ENCODE measurements at places on chromosomes 16 and 17. TPM values are rescaled to one million over a fixed set of nuclear protein-coding genes. Genes with fewer than 3 reads are reported as not detected.

DNA sequence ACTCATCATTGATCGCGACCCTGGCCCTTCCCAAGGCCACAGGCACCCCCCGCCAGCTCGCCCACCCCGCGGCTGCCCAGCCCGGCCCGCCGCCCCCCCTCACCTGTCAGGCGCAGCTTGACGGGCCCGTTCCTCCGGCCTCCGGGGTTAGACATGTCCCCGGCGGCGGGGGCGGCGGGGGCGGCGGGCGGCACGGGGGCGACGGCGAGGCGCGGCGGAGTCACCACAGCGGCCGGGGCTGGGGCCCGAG, 456 bp downstream of the SMURF2 start:
- H3K4me1 ChIP-seq, result peaks cover 8% of the 10 kb centered on the region
- no peak for DNase-seq
- peak overlapping the region; percentile 79 for H3K4me3 ChIP-seq
- H3K36me3 ChIP-seq, result no peaks in the 10 kb centered on the region
- H3K27me3 ChIP-seq, result no peaks in the 10 kb centered on the region

GRCh38 chr17:59642565-59642964, 22.9 kb downstream of the CLTC start:
- no peaks in the 10 kb centered on the region for H3K27me3 ChIP-seq
- DNase-seq, result no peak
- H3K4me1 ChIP-seq, result peaks cover 80% of the 10 kb centered on the region
- no peak overlapping the region for H3K4me3 ChIP-seq

- H3K27ac ChIP-seq, result no peak overlapping the region
- no peak overlapping the region for H3K4me3 ChIP-seq
- H3K27me3 ChIP-seq, result no peaks in the 10 kb centered on the region
- H3K4me1 ChIP-seq, result no peaks in the 10 kb centered on the region
These were observed 180.0 kb downstream of the TOX3 start for GRCh38 chr16:52366983-52367382.

- no peaks in the 10 kb centered on the region for H3K27me3 ChIP-seq
- DNase-seq, result no peak
- no peak overlapping the region for H3K4me3 ChIP-seq
These were observed 513.6 kb upstream of the CDH8 start for GRCh38 chr16:62549875-62550274.

DNA sequence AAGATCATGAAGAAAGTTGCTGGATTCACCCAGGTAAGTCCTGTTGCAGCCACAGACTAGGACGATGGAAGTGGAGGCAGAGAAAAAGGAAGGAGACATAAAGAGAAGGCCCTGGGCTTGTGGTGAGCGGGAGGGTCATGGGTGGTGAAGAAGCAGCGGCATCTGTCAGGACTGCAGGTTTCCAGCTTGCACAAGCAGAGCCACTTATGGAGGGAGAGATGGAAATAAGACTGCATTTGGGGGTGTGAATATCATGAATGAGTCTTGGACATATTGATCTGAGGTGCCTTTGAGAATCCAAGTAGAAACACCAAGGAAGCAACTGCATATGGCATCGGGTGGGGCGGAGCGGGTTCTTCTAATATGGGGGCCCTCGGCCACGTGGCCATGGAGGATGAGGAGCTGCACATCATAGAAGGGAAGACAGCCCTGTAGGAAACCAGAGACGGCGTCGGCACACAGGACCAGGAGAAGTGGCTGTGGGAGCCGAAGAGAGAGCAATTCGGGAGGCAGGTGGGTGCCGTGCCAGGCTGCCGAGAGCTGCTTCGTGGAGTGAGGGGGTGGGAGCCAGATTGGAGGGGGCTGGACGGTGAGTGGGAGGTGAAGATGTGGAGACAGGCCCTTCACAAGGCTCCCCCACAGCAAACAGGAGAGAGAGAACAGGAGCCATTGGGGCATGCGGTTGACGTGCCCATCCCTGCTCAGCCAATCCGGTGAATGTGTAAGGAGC, 243.5 kb downstream of the GSG1L start:
- H3K27ac ChIP-seq, result no peak overlapping the region
- H3K36me3 ChIP-seq, result no peaks in the 10 kb centered on the region
- H3K4me1 ChIP-seq, result no peaks in the 10 kb centered on the region
- DNase-seq, result no peak

- H3K4me1 ChIP-seq, result no peaks in the 10 kb centered on the region
- H3K27ac ChIP-seq, result peak overlapping the region; percentile 82
- H3K27me3 ChIP-seq, result no peaks in the 10 kb centered on the region
- peak overlapping the region; percentile 63 for H3K4me3 ChIP-seq
- H3K36me3 ChIP-seq, result no peaks in the 10 kb centered on the region
These were observed 741 bp downstream of the CYB5B start for GRCh38 chr16:69424935-69425784.

- no peak overlapping the region for H3K4me3 ChIP-seq
- H3K36me3 ChIP-seq, result no peaks in the 10 kb centered on the region
- peaks cover 8% of the 10 kb centered on the region for H3K27me3 ChIP-seq
- no peak for DNase-seq
These were observed 20.2 kb upstream of the OR3A1 start for GRCh38 chr17:3318336-3318735.

DNA sequence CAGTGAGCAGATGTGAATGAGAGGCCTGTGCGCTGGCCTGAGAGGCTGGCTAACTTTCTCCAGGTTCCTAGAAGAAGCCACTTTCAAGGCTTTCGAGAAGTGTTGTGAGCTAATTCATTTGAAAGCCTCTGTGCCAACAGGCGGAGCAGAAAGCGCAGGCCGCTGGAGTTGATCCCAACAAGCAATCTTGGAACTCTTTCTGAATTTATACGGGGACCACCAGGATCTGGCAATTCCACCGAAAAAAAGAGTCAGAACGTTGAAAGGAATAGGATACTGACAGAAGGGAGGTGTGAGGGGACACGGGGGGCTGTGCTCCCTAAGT, 71.3 kb upstream of the METRNL start:
- H3K27ac ChIP-seq, result no peak overlapping the region
- peaks cover 20% of the 10 kb centered on the region for H3K36me3 ChIP-seq
- H3K4me1 ChIP-seq, result no peaks in the 10 kb centered on the region
- no peaks in the 10 kb centered on the region for H3K27me3 ChIP-seq
- H3K4me3 ChIP-seq, result no peak overlapping the region

- H3K36me3 ChIP-seq, result peaks cover 34% of the 10 kb centered on the region
- peak overlapping the region; percentile 88 for H3K4me3 ChIP-seq
These were observed 3.8 kb upstream of the TLCD2 start for GRCh38 chr17:1713878-1714426.

- no peak overlapping the region for H3K4me3 ChIP-seq
- DNase-seq, result no peak
- no peak overlapping the region for H3K27ac ChIP-seq
- peaks cover 23% of the 10 kb centered on the region for H3K4me1 ChIP-seq
- H3K36me3 ChIP-seq, result peaks cover 87% of the 10 kb centered on the region
These were observed 8.4 kb downstream of the FBRS start for GRCh38 chr16:30666681-30667080.

- no peak for DNase-seq
- H3K4me3 ChIP-seq, result peak overlapping the region; percentile 95
- H3K4me1 ChIP-seq, result peaks cover 22% of the 10 kb centered on the region
- H3K27me3 ChIP-seq, result no peaks in the 10 kb centered on the region
- no peaks in the 10 kb centered on the region for H3K36me3 ChIP-seq
These were observed 805 bp upstream of the TANC2 start for GRCh38 chr17:62965174-62965685.

DNA sequence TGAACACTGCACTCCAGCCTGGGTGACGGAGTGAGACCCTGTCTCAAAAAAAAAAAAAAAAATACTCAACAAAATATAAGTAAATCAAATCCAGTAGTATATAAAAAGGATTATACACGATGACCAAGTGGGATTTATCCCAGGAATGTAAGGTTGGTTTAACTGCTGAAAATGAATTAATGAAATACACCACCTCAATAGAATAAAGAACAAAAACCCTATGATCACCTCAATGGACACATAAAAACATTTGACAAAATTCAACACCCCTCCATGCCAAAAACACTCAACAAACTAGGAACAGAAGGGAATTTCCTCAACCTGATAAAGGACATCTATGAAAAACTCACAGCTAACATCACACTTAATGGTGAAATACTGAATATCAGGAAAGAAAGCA, 6.6 kb downstream of the MIS12 start:
- no peaks in the 10 kb centered on the region for H3K27me3 ChIP-seq
- no peak overlapping the region for H3K4me3 ChIP-seq
- no peaks in the 10 kb centered on the region for H3K4me1 ChIP-seq
- no peak overlapping the region for H3K27ac ChIP-seq
- DNase-seq, result no peak

DNA sequence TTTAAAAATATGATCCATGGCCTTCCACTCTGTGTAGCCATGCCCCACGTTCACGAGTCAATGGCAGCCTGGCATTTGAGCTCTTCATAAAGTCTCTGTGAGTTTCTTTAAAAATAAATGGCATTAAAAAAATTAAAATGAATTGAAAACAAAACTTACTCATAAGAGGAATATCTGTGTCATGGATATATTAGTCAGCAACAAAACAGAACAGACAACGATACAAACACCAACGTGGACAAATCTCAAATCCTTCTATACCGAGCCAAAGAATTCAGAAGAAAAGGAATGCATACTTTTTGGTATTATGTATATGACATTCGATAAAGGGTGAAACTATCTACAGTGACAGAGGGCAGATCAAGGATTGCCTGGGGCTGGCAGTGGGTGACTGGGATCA, 8.2 kb upstream of the CMIP start:
- H3K27ac ChIP-seq, result no peak overlapping the region
- DNase-seq, result no peak
- H3K4me3 ChIP-seq, result no peak overlapping the region
- no peaks in the 10 kb centered on the region for H3K36me3 ChIP-seq

DNA sequence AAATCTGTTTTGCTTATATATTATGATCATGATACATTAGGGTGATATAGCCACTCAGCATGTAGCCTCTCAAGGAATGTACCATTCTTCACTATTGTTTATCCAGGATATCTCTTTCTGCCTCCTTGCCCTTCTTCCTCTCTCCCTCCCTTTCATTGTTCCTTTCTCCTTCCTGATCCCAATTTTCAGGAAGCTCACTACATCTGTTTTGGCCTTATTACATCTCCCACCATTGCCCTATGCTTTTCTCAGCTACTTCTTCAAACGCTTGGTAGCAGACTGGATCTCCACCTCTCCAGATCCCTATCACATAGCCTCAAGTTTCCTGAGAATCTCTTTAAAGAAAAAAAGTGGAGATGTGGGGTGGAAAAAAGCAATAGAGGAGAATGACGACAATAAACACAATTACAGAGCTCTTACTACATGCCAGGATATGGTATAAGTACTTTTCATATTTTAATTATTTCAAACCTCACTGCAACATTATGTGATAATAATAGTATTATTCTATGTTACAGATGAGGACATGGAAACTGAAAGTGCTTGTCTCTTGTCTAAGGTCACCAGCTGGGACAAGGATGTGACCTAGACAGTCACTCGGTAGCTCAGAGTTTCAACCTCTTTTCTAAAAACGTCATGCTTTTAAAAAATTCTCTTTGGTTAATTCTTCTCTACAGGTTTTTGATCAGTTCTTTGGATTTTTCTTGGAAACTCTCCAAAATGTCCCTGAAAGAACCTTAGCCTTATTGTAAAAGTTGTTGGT, 959.1 kb downstream of the CDH11 start:
- no peak overlapping the region for H3K4me3 ChIP-seq
- no peak for DNase-seq
- no peaks in the 10 kb centered on the region for H3K36me3 ChIP-seq
- no peak overlapping the region for H3K27ac ChIP-seq

GRCh38 chr17:46837521-46837920, 13.9 kb upstream of the WNT9B start:
- no peaks in the 10 kb centered on the region for H3K4me1 ChIP-seq
- peaks cover 31% of the 10 kb centered on the region for H3K27me3 ChIP-seq
- no peak for DNase-seq
- no peak overlapping the region for H3K4me3 ChIP-seq
- H3K27ac ChIP-seq, result no peak overlapping the region
- H3K36me3 ChIP-seq, result no peaks in the 10 kb centered on the region

- no peaks in the 10 kb centered on the region for H3K36me3 ChIP-seq
- H3K27me3 ChIP-seq, result no peaks in the 10 kb centered on the region
- no peak overlapping the region for H3K4me3 ChIP-seq
- DNase-seq, result no peak
These were observed 352.3 kb upstream of the EEF2KMT start for GRCh38 chr16:5449901-5450300.

DNA sequence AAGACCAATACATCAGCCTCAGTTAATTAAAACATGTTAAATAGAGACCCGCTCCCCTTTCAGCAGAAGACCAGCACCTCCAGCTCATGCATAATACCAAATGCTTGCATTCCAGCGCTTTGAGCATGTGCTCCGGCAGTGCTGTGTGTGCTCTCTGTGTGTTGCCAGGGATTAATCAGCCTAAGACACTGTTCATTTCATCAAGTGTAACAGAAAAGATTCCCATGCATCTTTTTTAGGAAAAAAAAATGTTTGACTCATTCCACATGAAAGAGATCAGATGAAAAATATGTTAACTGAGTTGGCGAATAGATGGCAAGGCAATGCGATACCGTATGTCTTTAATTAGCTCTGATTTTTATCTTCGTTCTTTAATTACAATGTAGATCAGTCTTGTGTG, 187.6 kb downstream of the RPTOR start:
- H3K4me1 ChIP-seq, result no peaks in the 10 kb centered on the region
- H3K27ac ChIP-seq, result no peak overlapping the region
- no peaks in the 10 kb centered on the region for H3K36me3 ChIP-seq
- no peak overlapping the region for H3K4me3 ChIP-seq
- H3K27me3 ChIP-seq, result no peaks in the 10 kb centered on the region

DNA sequence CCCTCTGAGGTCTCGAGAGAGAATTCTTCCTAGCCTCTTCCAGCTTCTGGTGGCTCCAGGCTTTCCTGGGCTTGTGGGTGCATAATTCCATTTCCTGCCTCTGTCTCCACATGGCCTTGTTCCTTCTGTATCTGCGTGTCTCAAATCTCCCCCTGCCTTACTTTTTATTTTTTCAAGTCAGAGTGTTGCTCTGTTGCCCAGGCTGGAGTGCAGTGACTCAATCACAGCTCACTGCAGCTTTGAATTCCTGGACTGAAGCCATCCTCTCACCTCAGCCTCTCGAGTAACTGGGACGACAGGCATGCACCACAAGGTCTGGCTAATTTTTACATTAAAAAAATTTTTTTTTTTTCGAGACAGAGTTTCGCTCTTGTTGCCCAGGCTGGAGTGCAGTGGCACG, 120.6 kb downstream of the SHISA9 start:
- H3K27me3 ChIP-seq, result no peaks in the 10 kb centered on the region
- no peaks in the 10 kb centered on the region for H3K36me3 ChIP-seq
- DNase-seq, result no peak
- H3K27ac ChIP-seq, result no peak overlapping the region
- H3K4me1 ChIP-seq, result no peaks in the 10 kb centered on the region

- H3K4me1 ChIP-seq, result peaks cover 43% of the 10 kb centered on the region
- DNase-seq, result no peak
- no peak overlapping the region for H3K27ac ChIP-seq
- no peaks in the 10 kb centered on the region for H3K36me3 ChIP-seq
These were observed 17.4 kb downstream of the NGFR start for GRCh38 chr17:49512296-49513043.

G6PC1 gene
- total RNA-seq, result not detected

DBNDD1 gene
- total RNA-seq, result 3.0 TPM

SLC16A11 gene
- 0.31 TPM for total RNA-seq

RUNDC1 gene
- total RNA-seq, result 10.9 TPM

NPIPA8 gene
- 16.8 TPM for total RNA-seq

TTYH2 gene
- 21.9 TPM for total RNA-seq
